ENCODE measurements at places on chromosomes 13 and 19.

- no peak for DNase-seq
Measured at GRCh38 chr13:91664039-91664438, 265.6 kb downstream of the GPC5 start.

DNA sequence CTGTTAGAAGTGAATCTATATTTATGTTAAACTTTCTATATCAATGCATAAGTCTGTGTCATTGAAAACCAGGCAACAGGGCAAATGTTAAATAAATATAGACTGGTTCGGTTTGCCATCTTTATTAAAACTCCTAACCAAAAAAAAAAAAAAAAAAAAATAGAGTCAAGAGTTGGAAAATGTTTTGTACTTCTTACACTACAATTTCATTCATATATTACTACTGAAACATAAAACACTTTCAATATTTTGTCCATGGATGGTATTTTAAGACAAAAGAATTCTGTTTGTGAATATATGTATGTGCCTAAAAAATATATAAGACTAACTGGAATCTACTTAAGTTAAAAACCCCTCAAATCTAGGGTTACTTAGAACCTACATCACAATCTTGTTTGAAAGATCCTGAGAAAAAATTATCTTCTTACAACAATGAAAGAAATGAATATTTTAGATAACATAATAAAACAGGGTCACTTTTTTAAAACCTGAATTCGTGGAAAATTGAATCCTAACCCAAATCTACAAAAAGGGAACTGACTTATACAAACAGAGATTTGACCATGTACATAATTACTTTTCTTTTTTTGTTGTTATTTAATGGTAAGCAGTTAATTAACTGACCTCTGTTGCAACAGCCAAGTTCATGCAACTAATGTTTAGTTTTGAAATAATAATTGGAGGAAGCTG, 5.1 kb downstream of the DACH1 start:
- DNase-seq = no peak

DNA sequence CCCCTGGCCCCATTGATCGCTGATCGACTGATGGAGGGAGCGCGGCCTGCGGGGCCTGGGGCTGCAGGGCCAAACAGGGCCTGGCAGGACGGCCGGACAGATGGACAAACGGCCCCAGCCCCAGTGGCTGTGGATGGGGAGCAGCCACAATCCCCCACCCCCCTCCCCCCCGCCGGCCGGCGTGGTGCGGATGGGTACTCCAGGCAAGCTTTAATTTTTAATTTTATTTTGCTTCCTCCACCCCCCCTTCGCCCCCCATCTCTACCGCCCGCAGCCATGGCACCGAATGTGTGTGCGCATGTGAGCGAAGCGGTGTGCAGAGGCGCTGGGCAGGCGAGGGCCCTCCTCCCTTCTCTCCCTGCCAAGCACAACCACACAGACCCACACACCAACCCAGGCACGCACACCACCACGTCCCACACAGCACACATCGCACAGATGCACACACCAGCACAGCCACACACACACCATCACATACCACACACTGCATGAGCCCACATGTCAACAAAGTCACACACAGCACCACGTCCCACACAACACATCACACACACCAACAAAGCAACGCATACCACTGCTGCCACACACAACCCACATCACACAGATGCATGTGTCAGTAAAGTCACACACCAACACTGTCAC, 12.4 kb downstream of the ERFL start:
- no peak for DNase-seq

DNA sequence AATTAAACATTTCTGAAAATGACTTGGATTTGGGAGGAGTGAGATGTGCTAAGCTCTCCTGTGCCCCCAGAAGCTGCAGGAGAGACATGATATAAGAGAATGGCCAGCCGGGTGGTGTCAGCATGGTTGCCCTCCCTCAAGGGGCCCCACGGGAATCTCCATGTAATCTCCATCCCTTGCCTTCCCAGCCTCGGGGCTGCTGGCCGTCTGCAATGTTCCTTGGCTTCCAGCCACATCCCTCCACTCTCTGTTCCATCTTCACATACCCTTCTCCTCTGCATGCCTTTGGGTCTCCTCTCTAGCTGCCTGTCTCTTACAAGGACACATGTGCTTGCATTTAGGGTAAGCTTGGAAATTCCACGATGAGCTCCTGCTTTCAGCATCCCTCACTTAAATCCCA, 172.0 kb downstream of the TSHZ3 start:
- no peak for DNase-seq
